HL-60 (cell line): ENCODE measurements at places on chromosomes 7 and 10.

GRCh38 chr7:76123316-76123715 lies 75.4 kb downstream of the MDH2 start:
- DNase-seq: no peak

DNA sequence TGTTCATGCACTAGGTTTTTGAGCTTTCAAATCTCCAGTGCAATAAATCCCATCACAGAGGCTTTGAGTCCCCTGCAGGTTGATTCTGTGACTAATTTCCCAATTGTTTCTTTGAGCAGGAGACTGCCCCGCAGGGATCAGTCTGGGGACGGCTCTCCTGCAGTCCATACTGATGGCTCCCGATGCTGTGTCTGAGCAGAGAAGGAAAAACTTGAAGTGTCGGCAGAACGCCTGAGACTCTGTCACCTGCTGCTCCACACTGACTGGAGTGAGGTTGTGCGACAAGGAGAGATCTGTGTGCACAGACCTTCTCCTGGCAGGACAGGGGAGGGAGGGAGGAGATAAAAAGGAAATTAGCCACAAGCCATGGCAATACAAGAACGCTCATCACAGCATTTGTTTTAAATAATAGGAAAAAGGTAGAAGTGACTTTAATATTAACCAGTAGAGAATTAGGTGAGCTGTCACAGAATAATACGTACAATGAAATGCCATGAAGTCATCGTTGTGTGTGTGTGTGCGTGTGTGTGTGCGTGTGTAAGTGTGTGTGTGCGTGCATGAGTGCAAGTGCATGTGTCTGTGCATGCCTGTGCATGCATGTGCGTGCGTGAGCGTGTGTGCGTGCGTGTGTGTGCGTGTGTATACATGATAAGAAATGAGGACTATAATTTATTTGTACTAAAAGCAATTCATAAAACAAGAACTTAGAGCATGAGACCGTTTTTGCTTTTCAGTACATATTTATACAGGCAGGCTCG lies 38.2 kb downstream of the HTR5A start:
- DNase-seq: no peak

DNA sequence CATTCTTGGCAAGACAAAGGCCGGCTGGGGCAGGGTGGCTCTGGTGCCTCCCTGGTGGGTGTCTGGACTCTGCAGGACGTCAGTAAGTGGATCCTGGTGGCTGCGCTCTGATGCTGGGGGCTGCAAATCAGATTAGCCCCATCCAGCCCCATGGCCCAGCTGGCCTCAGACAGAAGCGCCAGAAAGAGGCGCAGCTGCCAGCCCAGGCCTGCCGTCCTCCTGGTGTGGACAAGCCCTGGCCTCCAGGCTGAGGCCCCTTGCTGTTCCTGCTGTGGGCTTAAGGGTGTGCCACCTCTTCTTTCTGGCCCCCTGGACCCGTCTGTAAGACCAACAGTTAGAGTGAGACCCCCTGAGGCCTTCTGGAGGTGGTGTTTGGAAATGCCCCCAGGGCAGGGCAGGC lies 5.9 kb upstream of the LFNG start:
- no peak for DNase-seq

DNA sequence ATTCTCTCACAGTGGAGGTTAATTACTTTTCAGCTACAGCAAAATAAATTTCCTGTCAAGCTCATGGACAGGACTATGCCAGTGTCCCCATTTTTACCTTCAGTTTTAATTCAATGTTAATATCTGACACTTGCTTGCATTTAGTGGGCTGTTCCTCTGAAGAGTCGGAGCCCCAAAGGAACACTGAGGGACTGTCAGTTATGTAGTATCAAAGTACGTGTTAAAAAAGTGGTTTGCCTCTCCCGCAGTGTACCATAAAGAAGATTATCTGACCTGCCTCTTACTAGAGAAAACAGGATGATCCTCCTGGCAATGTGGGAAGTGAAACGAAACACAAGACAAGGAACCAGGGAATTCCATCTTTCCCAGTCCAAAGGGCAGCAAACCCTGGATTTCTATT lies 1010.9 kb upstream of the PHF14 start:
- no peak for DNase-seq

DNA sequence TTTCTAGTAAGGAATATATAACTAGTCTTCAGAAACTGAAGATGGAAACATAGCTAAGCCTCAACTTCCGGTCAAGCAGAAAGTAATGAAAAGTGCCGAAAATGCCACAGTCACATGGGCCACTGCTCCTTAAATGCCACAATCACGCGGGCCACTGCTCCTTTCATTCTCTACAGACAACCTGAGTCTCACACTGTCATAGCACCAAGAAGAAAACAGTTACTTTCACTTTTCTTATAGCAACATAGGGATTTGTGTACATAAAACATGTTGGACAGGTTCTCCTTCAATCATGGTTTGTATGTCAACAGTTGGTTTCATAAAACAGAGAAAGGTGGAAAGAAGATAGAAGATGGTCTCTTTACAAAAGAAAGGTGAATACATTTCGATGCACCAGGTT lies 48.6 kb upstream of the NOBOX start:
- no peak for DNase-seq

DNA sequence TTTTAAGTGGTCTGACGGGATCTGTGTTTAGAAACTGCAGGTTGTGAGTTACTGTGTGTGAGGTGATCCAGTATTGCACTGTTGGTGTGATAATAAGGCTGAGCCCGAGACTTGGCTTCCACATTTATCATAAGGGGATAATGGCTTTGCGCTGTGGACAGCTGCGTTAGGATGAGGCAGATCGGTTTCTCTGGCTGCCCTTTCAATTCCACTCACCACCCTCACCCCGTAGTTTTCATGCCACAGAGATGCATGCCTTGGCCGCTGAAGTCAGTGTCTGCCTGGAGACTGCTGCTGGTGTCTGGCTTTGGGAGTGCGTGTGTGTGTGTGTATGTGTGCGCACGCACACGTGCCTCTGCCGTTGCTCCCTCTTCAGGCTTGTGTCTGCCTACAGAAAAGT lies 273.0 kb downstream of the CCDC3 start:
- DNase-seq: no peak

- no peak for DNase-seq
These were observed 189.1 kb upstream of the PRSS1 start for GRCh38 chr7:142560166-142560565.

- no peak for DNase-seq
These were observed 65.6 kb upstream of the MKI67 start for GRCh38 chr10:128191847-128192246.

DNA sequence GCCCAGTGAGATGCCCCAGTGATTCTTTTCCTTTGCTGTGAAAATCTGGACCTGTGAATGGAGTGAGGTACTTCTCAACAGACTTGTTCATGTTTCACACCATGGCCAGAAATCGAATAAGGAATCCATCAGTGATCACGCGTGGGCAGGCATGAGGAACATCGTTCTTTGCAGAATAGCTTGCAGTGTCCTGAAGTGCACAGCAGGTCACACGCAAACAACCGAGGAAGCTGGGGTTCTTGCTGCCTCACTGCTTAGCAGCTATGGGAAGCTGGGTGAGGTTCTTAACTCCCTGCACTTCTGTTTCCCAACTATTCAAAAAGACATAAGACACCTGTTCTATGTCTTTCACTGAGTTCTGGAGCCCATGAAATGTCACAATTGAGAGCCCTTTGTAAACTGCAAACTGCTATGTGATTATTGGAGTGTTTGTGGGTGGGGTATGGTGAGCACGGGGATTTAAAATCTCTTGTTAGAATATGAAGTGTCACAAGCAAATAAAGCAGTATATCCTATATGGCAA lies 253.4 kb downstream of the KIAA1217 start:
- no peak for DNase-seq

- no peak for DNase-seq
These were observed 68.7 kb downstream of the PRKCQ start for GRCh38 chr10:6511347-6511746.

- no peak for DNase-seq
These were observed 998.5 kb upstream of the GHITM start for GRCh38 chr10:83140811-83141210.

GRCh38 chr10:131231965-131232541 lies 79.5 kb downstream of the TCERG1L start:
- DNase-seq: no peak
